NCI-H2227 treated with DMSO at 0.1 percent for 48 hours (cell line): ENCODE measurements at places on chromosomes 5 and 9.
A peak's percentile ranks its signal among the peaks of the same experiment; 100 is the strongest.

DNA sequence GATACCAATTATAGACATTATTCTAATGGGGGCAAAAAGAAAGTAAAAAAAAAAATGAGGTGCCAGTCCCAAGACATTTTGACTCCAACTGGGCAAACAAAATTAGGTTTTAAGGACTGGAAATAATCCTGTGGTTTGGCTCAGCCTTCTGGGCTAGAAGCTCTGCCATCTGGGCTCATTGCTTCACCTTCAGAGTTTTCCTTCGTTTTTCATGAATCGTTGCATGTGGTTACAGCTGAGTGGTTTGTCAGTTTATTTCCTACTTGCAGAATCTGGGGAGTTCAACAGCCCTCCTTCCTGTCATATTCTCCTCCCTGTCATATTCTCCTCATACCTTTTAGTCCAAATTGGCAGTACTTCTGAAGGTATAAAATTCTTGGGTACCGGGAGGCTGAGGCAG, 12.0 kb downstream of the UGT3A2 start:
- no peak for DNase-seq

DNA sequence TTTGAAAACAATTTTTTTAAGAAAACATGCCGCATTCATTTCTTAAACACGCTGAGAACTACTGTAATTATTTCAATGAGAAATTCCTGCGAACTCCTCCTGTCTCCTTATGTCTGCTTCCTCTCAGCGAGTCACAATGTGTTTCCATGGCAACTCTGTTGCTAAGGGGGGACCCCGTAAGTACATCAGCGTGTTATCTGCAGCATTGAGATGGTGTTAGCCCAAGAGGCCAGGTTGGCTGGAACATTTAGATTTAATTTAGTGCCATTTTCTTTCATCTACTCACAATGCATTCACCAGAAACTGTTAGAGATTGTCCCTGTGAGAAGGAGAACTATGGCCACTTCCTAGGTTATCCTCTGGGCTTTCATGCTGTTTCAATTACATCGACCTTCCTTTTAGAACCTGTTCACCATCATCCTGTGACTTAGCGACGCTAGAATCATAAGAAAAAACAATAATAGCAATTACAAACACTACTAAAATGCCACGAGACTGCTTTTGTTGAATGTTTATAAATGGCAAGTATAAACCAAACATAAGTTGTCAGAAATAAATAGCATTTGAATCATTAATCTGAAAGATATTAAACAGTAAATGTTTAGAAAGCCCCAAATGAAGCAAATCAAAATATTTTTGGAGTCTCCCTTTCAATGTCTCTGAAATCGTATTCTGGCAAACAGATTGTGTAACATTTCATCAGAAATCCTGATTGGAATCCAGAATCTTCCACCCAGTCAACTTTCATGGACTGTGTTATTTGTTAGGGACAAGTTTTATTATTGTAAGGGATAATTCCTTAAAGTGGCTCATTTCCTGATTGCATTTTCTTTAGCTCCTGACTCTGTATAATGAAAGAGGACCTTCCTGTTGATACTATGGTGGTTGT, 39.7 kb upstream of the SHC3 start:
- peak; percentile 40 for DNase-seq

- no peak for DNase-seq
Measured at GRCh38 chr5:120158211-120158610, 305.9 kb upstream of the PRR16 start.

- no peak for DNase-seq
Measured at GRCh38 chr5:112411903-112412302, 7.2 kb downstream of the EPB41L4A start.

DNA sequence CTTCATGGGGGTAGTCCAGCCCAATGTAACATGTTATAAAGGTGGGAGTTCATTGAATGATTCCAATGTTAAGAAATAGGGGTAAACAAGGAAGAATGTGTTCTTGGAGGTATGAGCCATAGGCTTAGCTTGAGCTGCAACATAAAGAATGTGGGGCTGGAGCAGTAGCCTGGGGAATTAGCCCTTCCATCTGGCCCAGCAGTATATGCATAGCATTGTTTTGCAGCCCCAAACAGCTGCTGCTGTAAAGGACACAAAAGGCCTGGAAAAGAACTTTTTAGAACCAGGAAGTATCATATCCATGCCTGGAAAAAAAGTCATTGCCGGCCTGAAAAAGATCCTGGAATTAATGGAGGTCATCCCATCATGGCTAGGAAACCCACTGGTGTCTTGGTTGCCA, 55.8 kb upstream of the SMARCA2 start:
- DNase-seq = no peak

DNA sequence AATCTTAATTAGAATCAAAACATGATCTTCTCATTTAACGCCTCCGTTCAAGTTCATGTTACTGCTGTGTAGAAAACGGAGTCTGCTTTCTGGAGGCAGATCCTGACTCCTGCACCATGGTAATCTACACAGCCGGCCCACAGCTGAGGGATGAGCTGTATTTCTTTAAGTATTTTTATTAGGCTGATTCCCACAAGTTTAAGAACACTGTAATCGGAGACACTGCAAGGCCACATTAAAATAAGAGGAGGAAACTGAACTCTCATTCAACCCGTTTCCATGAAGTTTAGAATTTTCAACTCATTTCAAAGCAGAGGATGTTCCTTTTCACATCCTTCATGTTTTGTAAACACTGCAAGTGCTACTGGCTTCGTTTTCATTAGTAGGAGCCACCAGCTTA, 372.2 kb downstream of the NFIB start:
- no peak for DNase-seq

DNA sequence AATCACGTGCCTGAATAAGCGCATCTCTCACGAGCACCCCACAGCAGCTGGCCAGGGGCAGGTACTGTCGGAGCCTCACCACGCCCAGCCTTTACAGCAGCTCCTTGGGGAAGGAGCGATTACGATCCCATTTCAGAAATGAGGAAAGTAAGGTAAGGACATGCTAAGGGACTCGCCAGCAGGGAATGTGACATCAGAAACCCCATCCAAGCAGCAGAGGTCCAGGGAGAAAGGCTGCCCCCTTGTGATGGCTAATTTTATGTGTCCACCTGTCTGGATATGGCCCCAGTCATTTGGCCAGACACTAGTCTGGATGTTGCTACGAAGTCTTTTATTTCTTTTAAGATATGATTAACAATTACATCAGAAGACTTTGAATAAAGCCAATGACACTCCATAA, 77.3 kb downstream of the UBE2QL1 start:
- no peak for DNase-seq

DNA sequence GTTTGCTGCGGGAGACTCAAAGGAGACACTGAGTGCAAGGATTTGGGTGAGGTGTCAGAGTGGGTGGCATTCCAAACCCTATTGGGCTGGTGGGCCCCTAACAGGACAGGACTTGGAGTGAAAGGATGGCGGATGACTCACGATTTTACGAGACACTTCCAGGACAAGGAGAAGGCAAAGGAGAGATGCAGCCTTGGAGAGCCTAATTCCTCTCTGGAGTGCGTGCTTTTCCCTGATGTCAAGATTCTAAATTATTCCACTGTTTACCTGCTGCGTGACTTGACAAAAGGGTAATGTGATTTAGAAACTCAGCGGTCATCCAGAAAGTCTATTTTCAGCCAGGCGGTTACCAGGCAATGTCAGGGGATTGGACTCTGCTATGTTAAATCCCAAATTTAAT, 41.6 kb upstream of the CD180 start:
- DNase-seq = no peak

DNA sequence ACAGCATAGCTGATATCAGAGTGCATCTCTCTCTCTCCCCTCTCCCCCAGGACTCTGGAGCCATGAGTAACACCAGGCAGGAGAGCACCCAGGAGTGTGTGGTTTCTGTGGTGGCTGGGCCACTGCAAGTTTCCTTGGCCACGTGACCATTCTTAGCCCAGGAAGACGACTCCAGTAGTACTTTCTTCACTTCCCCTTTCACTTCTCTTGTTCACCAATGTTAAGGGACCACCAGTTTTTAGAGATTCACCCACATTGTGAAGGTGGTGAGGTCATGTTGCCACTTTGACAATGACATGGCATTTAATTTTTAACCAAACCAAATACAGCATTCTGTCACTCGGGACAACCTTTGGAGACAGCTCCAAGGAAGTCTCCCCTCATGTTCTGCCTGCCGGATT, 17.9 kb upstream of the DAPK1 start:
- no peak for DNase-seq

- no peak for DNase-seq
Measured at GRCh38 chr9:132606066-132606465, 23.7 kb downstream of the BARHL1 start.

GRCh38 chr9:135039266-135039870, 48.1 kb upstream of the OLFM1 start:
- DNase-seq = no peak

GRCh38 chr5:31781772-31782171, 142.8 kb downstream of the PDZD2 start:
- no peak for DNase-seq

DNA sequence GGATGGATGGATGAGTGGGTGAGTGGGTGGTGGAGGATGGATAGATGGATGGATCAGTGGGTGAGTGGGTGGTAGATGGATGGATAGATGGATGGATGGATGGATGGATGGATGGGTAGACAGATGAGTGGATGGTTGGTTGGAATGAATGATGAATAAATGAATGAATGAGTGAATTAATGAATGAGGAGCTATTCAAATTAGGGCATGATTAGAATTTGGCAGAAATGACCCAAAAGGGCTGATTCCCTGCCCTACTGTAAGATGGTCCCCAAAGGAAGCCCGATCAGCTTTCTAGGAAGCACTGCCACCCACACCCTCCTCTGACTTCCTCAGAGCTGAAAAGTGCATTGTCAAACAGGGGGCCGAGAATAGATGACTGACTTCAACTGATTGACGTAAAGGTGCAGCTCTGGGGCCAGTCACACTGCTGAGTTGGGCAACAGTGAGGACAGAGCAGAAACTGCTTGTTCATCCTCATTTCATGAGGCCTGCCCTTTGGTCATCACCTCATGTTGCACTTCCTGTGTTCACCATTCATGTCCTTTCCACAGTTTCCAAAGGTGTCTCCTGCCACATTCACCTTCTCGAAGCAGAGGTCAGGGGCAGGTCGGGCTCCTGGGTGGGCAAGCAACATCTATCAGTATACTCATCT, 34.3 kb downstream of the NIPAL4 start:
- DNase-seq = no peak

- DNase-seq = no peak
Measured at GRCh38 chr5:156481741-156482140, 154.8 kb downstream of the SGCD start.

DNA sequence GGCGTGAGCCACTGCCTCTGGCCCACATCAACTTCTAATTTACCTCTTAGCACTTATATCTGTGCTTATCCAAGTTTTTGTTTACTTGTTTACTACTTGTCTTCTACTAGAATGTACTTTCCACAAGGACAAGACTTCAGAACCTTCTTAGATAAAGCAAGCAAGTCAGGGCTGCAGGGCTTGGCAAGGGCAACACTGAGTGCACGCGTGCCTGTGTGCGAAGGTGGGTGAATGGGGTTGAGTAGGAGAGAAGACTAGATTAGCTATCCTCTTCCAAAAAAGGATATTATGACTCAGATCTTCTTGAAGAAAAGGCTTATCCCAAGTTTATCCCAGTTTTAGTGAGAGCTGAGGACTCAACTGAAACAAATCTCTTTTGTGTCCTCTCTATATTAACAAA, 19.3 kb downstream of the AK3 start:
- DNase-seq = no peak
